ENCODE measurements at places on chromosomes 1 and 21.

DNA sequence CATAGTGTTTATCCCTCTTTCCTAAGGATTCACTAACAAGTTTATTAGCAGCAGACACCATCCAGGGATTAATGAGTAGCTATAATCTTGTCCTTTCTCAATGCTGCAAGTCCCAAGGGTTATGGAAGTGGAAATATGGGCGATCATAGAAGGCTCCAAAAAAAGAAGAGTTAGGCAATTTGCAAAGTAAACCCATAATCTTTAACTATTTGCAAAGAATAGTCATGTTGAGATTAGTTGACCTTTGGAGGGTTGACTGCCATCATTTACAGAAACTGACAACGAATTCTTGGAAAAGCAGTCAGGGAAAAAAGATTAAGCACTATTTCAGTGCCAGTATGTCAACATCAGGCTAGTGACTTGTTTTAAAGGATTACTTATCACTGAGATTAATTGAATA lies 169.9 kb downstream of the KCNT2 start:
- DNase-seq: no peak

- no peak for DNase-seq
Measured at GRCh38 chr1:214895011-214895600, 187.4 kb upstream of the KCNK2 start.

DNA sequence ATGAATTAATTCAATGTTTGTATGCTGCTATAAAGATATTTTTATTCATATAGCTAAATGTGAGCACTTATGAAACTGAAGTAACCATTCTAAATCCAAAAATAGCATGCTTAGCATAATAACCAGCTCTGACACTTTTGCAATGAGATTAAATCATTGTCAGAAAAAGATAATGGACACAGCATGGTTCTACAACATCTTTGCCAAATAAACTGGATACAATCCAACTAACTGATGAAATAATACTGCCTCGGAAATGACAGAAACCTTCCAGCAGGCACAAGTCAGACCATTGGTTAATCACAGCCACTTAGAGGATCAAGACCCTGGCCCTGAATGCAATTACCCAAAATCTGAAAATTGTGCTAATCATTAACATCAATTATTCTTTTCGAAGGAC lies 592.7 kb upstream of the ADGRL4 start:
- DNase-seq: no peak

DNA sequence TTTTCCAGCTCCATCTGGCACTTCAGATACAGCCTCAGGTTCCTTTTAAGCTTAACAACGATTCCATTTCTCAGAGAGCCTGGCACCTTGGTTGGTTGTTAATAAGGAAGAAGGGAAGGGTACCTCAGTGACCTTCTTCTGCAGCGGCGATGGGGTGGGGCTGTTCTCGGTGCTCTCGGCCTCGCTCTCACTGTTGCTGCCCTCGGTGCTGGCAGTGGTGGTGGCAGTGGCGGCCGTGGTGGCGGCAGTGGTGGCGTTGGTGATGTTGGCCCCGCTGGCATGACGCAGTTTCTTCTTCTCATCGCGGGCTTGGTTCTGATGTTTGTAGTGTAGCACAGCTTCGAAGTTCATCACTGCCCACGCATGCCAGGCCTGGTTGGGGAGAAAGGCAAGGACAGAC lies 30.7 kb upstream of the EXOSC10 start:
- no peak for DNase-seq

GRCh38 chr1:211483896-211484612 lies 7.9 kb downstream of the RD3 start:
- no peak for DNase-seq

- no peak for DNase-seq
Measured at GRCh38 chr1:231338270-231339128, at the start of gene SPRTN. Gene SPRTN (plus strand): TSS chr1:231338293. CDS start chr1:231338384, 91 bp downstream.

DNA sequence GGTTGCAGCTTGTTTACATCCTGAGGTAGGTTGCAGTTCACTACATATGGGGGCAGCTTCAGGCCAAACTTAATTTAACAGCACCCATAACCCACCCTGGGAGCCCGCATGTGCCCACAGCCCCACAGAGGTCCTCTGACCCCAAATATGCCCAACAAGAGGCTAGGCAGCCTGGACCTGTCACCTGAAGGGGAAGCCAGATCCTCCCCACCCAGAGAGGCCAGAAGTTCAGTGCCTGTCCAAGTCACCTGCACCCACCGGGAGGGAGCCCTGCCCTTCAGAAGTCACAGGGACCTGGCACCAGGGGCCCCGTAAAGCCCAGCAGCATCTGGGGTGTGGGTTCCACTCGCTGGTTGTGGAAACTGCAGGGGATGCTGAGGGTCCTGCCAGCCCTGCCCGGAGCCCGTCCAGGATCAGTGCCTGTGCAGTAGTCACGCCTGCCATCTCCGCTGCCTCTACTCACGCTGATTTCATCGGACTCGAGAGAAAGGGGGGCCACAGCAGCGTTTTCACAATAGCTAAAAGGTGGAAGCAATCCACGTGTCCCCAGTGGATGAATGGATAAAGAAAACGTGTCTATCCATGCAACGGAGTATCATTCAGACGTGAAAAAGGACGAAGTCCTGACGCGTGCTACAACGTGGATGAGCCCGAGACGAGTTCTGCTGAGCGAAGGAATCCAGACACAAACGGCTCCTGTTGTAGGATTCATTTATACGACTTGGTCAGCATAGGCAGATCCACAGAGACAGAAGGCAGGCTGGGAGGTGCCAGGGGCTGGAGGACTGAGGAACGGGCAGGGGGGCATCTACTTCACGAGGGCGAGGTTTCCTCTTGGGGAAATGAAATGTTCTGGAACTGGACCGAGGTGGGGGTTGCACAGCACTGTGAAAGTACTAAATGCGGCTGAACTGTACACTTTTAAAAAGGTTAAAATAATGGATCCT lies 33.9 kb upstream of the COL6A2 start:
- no peak for DNase-seq

DNA sequence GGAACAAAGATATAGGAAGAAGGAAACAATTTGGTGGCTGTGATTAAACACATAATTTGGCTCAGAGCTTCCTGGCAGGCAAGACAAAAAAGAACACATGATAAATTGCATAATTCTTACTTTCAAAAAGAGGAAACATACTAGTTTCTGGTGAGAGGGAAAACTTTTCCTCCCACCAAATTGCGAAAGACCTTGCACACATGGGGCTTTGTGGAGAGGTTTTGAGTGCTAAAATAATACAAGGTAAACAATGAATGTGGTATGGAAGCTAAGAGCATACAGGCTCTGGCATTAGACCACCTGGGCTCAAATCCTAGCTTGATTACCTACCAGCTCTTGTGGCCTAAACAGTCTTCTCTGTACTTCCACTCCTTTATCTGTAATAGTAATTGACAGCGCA lies 140.2 kb upstream of the HOOK1 start:
- DNase-seq: peak; percentile 87

DNA sequence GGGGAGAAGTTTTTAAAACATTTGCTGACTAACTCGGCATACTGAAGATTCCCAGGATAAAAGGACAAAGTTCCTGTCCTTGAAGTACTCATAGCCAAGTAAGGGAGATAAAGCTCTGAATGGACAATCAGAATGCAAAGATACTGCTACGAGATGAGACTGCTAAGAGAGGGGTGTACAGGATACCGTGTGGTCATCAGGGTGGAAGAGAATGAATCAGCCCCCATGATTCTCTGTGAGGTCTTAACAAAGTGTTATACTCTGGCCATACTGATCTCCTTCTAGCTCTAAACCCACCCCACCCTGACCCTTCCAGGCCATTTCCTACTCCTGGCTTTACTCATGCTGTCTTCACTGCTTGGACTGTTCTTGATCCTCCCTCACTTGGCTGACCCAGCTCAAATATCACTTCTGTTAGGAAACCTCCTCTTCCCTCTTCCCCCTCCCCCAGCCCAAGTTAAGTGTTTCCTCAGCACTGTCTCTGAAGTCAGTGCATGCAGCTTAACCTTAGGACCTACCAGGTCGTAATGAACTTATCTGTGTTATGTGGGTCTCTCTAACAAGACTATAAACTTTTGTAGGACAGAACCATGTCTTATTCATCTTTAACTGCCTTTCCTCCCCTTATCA lies 15.8 kb upstream of the MAGOH start:
- no peak for DNase-seq

GRCh38 chr1:156259805-156260204 lies 11.9 kb upstream of the PAQR6 start:
- no peak for DNase-seq

DNA sequence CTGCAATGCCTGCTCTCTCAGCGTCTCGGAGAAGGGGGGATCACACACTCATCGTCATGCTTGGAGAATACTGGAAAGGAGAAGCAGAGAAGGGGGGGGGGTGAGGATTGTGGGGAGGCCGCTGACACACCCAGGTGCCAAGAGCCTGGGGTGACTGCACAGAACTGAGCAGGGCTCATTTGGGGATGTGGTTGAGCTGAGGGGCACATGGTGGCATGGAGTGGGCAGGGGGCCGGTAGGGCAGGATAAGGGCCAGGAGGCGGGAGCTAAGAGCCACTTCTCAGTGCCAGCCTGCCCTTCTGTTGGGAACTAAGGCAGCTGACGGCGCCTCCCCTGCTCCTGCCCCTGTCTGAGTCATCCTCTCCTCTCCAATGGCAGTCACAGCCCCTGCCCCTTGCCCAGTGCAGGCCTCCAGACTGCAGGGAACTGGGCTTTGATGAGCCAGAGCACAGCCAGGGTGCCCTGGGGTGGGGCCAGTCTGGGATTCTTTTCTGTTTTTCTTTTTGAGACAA lies 27.2 kb downstream of the MRPL37 start:
- no peak for DNase-seq

GRCh38 chr1:42358791-42359190 lies 21.8 kb upstream of the RIMKLA start:
- no peak for DNase-seq

- DNase-seq: no peak
Measured at GRCh38 chr1:178613271-178613945, 100.5 kb downstream of the TEX35 start.

DNA sequence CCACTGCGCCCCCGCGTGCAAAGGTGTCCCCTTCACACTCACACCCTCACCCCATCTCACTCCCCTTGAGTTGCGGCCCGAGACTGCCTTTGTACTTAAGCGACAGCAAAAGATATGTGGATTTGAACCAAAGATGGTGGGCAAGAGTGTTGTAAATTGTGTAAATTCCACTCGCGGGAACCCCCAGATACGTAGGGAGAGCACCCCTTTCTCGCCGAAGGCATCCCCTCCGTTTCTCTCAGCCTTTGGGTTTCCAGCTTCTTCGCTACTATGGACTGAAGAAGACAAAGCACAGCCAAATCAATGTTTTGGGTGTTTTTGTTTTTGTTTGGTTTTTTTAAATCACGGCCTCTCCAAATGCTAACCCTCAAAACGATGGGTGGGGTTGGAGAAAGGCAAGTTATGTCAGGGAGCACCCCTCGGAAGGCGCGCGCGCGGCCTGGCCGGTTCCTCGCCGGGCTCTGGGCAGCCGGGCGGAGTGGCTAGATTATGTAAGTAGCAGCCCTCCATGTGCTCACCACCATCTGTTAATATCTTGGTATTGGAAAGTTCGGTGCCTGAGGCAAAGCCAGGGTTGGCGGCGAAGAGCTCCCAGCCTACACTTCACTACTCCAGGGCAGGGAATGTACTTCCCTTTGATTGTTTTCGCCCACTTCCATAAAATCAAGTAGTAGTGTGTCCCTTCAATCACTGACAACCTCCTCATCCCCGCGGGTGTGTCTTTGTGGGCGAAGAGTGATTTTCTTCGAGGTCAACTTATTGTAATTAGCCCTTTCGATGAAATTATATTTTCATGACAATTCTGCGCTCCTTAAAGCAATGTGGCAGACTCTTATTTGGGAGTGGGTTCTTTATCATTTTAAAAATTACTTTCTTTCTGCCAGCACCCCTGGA lies 4.0 kb upstream of the PROX1 start:
- DNase-seq: no peak

DNA sequence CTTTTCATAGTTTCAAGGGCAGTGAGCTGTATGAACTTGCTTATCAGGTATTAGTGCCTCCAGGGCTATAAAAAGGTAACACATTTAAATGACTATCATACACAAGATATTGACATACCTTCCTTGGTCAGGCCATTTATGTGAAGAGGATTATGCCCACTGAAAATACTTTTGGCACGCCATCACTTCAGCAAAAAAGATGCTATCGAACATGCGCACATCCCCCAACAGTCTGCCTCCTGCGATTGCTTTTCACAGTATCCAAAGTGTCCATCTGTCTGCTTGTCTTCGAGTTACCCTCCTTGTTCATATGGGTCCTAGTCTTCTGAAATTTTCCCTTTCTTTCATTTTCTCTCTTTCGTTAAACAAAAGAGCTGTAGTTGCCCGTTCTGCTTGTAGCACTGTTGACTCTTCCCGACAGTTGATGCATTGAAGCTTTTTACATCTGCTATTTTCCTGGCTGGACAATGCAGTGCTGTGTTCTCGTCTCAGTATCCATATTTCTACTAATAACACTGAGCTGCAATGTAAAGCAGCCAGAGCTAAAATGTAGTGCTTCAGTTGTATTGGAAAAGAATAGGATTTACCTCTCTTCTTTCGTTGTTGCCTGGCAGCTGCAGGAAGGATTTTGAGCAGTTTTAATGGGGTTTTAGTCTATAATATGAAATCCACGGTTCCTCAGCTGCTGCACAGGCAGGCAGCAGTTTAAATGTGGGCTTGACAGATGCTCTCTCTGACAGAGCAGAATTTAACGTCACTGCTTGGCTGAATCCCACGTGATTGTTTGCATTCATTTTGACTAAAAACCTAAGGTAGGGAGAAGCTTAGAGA lies at the start of gene B3GALT2:
Gene B3GALT2 (minus strand): TSS at position 713 of the 831 bp plus-strand sequence. CDS start 5,051 bp downstream, outside the sequence.
- peak; percentile 14 for DNase-seq

- peak; percentile 53 for DNase-seq
Measured at GRCh38 chr1:184973272-184974055, 844 bp downstream of the NIBAN1 start.

GRCh38 chr1:20248971-20249612 lies 41.6 kb upstream of the VWA5B1 start:
- DNase-seq: no peak

- DNase-seq: no peak
Measured at GRCh38 chr1:41995441-41996130, 76.9 kb upstream of the HIVEP3 start.

DNA sequence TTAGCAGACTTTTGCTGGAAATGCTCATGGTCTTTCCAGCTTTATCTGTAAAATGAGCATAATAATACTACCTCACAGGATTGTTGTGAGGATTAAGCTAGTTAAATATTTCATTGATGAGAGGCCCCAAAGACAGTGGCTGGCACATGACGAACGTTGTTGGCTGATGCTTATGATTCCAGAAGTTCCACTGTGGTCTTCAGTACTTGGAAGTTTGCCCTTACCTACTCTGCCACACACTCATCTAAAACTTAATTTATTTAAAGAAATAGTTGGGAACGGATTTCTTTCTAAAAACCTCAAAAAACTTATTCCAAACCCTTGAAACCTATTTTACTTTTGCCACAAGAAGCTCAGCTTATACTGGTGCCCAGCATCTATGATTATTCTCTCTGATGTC lies 170.7 kb downstream of the DHRS3 start:
- DNase-seq: no peak
